ENCODE measurements at places on chromosomes 5 and 9.

GRCh38 chr9:124761710-124762109 is 9.4 kb downstream of the NR6A1 start:
- DNase-seq, result no peak

- no peak for DNase-seq
Measured at GRCh38 chr5:84016085-84016484, 295.4 kb upstream of the HAPLN1 start.

- DNase-seq, result no peak
Measured at GRCh38 chr9:91960367-91960766, 10.3 kb upstream of the ROR2 start.

- no peak for DNase-seq
Measured at GRCh38 chr9:109115931-109116526, 3.7 kb downstream of the TMEM245 start.

GRCh38 chr5:132183723-132184122 is 43.9 kb downstream of the P4HA2 start:
- DNase-seq, result no peak

GRCh38 chr5:173012882-173013281 is 29.3 kb downstream of the ATP6V0E1 start:
- no peak for DNase-seq

DNA sequence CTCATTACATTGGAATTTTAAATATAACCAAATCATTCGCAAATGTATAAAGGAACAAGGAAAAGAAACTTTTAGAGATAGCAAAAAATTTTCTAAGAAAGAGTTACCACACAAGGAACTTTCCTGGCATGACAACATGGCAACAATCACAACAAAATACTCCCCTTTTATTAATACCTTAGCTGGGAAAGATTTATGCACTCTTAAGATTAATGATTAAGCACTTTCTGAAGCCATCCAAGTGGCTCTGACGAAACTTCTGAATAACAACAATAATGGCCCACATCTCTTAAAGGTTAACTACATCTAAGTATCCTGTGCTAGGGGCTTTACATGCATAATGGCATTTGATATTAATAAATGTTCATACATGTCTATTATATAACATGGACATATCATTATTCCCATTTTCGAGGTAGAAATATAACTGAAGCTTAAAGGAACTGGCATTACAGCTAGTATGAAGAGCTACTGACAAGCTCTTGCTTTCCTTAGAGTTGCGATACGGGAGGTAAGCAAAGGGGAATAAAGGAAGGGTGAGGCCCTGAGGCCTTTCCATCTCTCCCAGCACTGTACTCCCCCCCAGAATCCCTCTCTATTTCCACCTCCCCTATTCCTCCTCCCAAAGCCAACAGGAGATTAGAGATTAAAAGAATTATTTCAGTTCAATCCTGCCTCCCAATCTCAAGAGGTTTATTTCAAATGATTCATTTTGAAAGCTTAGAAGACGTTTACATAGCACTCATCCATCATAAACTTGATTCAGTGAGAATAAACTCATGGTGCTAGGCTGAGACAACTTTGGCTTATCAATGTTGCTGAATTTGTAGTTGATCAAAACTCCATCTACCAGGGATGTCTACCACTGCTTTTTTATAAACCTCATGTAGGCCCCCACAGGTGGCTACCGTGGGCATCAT is 9.6 kb downstream of the MTMR12 start:
- no peak for DNase-seq

DNA sequence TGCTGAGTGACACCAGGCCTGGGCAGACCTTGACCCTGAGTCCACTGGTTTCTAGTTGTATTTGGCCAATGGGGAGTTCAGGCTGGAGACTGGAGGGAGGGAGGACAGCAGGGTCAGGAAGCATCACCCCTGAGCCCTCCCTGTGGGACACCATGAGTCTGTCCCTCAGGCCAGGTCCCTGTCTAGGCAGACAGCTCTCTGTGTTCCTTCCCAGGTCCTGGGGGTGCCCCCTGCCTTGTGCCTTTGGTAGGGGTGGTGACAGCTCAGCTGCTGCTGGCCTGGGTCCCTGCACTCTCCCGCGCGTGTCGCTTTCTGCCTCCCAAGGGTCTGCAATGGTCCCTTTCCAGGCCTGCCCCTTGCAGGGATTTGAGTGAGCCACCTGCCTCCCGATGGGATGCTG is 125.5 kb downstream of the OLFM1 start:
- no peak for DNase-seq

GRCh38 chr9:103242025-103242424 is 246.9 kb downstream of the CYLC2 start:
- no peak for DNase-seq

- DNase-seq, result no peak
Measured at GRCh38 chr5:169424670-169425378, 123.9 kb upstream of the SLIT3 start.

DNA sequence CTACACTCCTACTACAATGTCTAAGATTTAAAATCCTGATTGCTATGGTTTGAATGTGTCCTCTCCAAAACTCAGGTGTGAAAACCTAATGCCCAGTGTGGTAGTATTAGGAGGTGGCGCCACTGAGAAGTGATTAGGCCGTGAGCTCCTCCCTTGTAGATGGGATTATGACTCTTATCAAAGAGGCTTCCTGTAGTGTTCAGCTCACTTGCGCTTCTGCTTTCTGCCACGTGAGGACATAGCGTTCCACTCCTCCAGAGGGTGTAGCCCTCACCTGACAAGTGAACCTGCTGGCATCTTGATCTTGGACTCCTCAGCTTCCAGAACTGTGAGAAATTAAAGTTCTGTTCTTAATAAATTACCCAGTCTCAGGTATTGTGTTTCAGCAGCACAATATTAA is 33.0 kb upstream of the WHRN start:
- DNase-seq, result no peak

DNA sequence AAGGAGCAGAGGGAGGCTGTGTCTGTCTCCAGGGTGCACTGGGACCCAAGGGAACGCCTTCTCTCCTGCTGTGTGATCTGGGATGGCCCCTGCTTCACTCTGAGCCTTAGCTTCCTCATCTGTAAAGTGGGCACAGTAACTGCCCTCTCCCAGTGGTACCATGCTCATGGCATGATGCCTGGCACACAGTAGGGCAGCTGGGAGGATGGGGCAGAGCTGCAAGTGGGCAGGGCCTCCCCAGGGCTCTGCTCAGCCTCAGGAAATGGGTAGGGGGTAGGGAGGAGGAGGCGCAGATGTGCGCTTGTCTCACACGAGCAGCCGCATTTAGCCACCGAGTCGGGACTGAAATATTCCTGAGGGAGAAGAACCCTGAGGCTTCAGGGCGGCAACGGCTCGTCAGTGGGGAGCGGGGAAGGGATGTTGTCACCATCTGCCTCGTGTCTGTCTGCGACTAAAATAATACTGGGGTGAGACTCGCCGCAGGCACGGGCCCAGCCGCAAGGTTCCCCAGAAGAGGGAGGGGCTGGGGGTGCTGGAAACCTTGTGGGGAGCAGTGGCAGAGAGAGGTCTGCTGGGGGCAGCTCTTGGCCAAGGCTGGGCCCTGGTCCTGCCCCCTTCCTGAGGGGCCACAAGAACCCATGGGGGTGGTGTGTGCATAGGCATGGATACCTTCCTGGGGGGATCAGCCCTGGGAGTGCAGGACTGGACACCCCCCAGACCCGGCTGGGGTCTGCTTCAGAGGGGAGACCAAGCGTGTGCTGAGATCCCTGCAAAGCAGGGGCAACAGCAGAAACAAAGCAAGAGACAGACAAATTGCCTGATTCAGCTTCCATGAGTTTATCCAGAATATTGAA is 55.2 kb upstream of the PSD2 start:
- no peak for DNase-seq

Measured in AG09319 (cell line).